ENCODE measurements at places on chromosomes 6 and 20.

DNA sequence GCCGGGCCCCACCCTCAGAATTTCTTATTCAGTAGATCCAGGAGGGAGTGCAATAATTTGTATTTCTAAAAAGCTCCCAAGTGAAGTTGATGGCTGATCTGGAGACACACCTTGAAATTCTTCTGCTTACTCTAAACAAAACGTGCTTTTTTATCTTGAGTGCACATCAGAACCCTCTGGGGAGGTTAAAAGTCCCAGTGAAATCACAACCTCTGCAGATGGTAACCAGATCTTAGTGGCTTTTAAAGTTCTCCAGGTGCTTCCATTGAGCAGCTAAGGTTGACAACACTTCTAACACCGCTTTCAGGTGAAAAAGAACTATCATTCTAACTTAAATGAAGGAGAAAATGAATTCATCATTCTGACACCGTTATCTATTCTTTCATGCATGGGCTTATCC is 45.6 kb upstream of the ESR1 start:
- DNase-seq: no peak

- DNase-seq: no peak
These were observed 689.4 kb upstream of the MAP3K7 start for GRCh38 chr6:91276315-91276714.

DNA sequence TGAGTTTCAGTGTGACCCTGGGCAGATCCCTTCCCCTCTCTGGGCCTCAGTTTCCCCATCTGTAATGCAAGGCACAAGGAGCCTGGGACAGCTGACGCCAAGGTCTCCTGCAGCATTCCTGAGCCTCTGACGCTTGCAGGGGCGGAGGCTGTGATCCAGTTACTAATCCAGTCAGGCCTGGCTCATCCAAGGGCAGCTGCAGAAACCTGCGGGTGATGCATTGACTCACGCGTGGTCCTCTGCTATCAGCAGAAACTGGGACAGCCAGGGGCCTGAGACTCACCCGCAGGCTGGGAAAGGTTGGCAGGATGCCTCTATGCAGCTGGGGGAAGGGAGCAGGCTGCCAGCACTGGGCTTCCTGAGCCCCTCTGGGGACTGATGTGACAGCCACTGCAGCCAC is 65.0 kb upstream of the SIRPA start:
- DNase-seq: no peak

DNA sequence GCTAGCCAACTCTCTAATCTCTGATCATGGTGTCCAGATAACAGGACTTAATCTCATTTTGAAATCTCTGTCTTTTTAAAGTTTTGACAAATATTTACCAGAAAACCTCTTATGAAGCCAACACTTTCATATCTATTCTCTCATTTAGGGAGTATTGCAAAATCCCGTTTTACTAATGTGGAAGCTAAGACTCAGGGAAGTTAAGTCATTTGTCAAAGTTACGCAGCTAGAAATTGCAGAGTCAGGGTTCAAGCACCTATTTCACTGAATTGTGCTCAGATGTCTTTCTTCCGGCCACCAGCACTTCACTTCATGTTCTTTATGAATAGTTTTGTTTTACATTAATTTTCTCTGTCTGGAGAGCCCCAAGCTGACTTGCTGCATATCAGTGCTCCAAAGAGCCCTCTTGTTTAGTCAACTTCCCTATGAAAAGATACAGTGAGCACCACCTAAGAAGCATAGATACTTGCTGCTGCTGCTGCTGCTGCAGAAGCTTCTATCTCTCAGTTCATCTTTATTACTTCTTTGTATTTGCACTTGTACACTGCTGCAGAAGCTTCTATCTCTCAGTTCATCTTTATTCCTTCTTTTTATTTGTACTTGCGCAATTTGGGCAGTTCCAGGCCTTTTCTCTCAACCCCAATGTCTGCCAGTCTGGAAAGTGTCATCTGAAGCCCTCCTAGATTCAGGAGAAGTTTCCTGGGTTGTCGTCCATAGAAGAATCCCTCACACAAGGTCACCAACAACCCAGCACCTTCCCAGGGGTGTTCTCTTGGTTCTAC is 329.7 kb downstream of the MAFB start:
- DNase-seq: no peak

DNA sequence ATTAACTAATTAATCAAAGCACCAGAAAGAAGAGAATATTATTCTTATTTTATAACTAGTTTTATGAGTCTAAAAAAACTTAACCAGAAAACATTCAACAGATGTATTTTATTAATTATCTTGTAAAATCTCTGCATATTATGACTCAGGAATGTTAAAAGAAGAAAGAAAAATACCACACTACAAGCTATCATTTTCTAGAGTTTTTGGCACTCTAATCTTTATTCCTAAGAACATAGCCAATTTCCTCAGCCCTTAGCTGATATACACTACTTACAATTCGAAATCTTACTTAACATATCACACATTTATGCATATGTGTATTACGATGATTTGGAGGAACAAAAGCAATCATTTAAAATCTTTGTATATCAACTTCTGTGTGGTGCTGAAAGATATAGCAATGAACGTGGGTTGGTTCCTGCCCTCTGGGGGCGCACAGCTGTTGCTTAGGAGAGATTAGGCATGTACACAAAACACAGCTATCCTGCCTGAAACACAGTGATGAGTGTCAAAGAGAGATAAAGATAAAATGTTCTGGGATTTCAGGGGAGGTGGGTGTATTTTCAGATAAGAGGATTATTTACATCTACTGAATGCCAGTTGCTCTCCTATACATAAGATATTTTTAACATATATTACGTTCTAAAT is 404.5 kb downstream of the SYNE1 start:
- no peak for DNase-seq

GRCh38 chr6:128767150-128767549 is 115.8 kb upstream of the LAMA2 start:
- no peak for DNase-seq

DNA sequence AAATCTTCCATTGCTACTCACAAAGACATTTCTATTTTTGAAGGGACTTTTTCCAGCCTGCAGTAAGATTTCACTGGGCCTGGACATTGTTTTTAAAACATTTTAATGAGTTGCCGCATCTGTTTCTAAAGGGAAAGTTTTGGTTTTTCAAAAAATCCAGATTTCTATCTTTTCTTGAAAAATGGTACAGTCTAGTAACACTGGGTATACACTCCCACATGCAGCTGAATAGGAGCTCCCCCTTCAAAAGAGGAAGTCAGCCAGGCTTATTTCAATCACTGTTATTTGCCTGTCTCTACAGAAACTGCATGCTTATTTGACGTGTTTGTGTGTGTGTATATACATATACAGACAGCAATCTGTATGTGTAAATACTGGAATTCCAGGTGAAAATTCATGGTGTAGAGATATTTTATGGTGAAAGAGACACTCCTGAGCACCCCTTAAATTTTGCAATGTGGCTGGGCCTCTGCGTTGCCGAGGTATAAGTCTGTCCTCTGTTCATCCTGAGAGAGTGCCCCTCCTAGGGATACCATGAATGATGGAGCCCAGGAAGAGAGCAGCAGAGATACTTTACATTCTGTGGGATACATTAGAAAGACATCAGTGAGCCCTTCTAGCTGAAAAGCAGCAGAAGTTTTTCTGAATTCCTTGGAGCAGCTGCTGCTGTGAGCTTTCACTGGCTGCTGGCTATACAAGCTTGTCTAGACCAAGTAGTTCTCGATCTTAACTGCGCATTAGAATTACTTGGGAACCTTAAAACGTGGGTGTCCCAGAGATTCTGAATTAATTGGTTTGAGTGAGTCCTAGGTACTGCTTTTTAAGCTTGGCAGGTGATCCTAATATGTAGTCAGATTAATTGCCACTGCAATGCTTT is 12.0 kb upstream of the ABRACL start:
- DNase-seq: no peak

DNA sequence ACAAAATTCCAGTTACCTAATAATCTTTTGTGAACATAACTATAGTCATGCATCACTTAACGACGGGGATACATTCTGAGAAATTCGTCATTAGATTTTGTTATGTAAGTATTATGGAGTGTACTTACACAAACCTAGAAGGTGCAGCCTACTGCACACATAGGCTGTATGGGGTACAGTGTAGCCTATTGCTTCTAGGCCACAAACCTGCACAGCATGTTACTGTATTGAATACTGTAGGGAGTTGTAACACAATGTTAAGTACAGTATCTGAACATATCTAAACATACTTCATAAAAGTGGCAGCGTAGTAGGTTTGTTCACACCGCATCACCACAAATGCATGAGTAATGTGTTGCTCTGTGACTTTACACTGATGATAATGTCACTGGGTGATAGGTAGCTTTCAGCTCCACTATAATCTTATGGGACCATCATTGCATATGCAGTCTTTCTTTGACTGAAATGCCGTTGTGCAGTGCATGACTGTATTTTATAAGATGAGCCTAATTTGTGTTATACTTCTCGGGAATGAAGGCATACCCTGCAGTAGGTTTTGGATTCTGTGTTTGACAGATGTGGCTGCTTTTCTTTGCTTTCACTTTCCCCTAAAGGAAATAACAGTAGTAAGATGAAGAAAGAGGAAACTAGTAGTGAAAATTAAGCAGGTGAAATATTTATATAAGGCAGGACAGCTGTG is 365.6 kb downstream of the FARS2 start:
- no peak for DNase-seq

GRCh38 chr6:70954750-70955149 is 2.1 kb downstream of the B3GAT2 start:
- no peak for DNase-seq

- no peak for DNase-seq
These were observed 18.0 kb upstream of the DSE start for GRCh38 chr6:116352515-116353471.

DNA sequence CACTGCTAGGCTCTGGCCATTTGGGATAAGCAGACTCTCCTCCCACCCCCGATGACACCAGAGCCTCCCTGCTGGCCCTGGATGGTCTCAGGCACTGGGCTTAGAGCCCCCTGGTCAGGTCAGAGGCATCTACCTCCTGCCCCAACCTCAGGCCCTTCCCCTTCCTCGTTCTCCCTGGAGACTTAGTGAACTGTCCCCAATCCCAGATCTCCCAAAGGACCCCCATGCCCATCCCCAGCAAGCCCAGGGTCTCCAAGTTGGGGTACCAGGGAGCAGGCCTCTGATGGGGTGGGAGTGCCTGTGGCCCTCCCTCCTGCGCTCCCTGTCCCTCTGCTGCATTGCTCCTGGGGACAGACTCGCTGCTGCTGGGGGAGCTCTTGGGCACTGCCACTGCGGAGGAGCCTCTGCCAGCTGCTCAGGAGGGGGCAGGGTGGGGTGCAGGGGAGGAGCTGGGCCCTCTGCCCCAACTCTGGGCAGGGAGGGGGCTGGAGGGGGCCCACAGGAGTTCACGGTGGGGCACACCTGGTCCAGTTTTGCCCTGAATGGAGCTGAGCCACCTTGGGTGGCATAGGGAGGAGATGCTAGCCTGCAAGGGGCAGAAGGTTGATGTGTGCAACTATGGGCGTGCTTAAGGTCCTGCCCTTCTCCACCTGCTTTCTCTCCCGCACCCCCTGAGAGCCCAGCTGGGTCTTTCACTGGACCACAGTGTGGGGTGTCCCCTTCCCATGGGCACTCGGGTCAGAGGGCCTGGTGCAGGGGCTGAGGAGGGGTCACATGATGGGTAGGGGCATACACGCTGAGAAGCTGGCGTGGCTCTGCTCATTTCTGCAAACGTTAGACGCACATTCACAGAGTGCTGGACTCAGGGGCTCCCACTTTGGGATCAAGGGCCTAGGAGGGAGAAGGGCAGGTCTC is 40.4 kb downstream of the SPDEF start:
- no peak for DNase-seq

- no peak for DNase-seq
These were observed 9.1 kb downstream of the COL11A2 start for GRCh38 chr6:33183071-33183683.

DNA sequence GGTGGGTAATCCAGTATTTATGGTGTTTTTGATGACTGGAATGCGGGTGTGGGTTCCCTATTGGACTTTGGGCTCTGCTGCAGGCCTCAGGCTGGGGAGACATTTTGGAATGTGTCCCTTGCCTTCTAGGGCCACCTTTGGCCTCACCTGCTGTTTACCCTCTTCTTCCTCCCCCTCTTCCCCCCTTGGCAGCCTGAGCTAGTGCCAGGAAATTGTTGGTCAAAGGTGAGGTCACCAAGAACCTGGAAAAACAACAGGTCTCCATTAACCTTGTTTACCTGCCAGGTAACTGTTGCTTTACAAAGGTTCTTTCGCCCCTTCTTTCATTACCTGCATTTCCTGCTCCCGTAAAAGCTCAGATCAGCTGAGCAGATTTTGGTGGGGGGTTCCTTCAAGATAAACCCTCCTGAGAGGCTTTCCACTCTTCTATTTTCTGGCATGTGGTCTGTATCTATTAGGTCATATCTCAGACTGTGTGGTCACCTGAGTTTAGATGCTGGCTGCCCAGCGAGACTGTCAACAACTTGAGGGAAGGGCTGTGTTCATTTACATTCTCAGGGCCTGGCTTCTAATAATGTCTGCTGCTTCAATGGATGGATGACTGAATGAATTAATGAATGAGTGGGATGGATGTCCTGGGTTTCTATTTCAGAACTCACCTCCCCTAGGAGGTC is 34.7 kb downstream of the VEGFA start:
- no peak for DNase-seq

GRCh38 chr6:161152907-161153662 is 120.8 kb downstream of the AGPAT4 start:
- DNase-seq: no peak

GRCh38 chr6:73285674-73286283 is 22.8 kb upstream of the KHDC1 start:
- DNase-seq: no peak

- no peak for DNase-seq
These were observed 151.2 kb upstream of the BMP5 start for GRCh38 chr6:56026455-56027180.

- no peak for DNase-seq
These were observed 104.9 kb upstream of the CEP162 start for GRCh38 chr6:84332139-84333034.

DNA sequence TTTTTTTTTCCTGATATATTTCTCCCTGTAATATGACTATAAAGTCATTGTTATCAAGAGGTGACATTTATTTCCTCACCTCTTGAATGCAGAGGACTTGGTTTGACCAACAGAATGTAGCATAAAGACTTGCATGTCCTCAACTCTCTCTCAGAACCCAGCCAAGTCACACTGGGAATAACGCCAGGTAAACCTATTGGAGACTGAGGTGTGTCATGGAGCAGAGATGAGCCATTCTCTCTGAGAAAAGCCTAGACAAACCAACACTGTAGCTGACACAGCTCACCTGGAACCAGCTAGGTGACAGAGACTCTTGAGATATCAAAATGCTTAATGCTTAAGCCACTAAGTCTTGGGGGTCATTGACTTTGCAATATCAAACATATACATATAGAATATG is 533.6 kb downstream of the HAO1 start:
- no peak for DNase-seq

- no peak for DNase-seq
These were observed 16.1 kb downstream of the PPIL1 start for GRCh38 chr6:36858407-36858981.

DNA sequence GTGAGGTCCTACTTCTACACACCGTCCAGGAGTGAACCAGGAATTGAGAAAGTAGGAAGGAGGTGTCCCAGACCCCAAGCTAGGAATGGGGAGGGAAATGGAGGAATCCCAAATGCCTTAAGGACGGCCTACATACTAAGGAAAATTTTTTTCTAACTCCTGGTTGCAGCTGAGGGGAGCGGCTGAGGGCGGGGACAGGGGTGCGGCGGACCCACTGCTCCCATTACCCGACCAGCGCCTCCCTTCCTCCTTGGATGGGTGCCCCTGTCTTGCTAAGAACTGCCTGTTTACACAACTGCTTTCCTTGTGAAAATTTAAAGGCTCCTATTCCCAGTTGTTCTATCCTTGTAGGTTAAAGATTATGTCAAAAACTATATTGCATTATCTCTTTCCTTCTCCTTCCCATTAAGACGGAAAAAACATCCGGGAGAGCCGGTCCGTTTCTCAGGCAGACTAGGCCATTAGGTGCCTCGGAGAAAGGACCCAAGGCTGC is 699 bp upstream of the HSPA1B start:
- DNase-seq: no peak
